H9 (cell line): ENCODE measurements at places on chromosomes 16 and 17.

DNA sequence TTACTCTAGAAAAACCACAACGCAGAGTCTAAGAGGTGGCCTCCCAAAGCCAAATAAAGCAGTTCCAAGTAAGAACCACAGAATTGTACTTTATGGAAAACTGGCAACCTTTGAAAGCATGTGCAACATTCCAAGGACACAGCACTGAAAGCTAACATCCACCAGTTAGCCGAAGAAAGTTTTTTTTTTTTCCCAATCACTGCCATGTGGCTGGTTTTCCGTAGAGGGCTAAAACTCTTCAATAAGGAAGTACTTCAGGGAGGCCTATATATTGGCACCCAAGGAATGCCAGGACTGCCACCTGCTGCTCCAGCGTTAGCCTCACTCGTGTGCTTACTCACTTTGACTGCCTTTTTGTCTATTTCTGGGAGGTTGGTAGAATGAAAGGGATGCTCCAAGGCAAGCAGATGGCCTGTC, 25.2 kb downstream of the CEP95 start:
- no peak for DNase-seq

DNA sequence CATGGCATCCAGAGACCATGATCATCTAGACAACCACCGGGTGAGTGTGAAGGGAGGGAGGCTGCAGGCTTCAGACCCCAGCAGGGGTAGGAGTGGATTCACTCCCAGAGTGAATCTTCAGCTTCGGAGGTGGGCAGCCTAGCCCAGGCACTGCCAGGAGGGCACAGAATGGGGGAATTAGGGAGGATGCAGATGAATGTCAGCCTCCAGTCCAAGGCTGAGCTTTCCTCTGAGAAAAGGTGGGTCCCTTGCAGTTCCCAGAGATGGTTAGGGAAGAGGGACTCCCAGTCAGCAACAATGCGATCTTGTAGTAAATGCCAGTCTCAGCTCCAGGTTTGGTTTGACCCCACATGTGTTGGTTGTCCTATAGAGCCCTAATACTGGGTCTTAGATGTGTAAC, 36.7 kb upstream of the POLR3E start:
- DNase-seq: no peak

DNA sequence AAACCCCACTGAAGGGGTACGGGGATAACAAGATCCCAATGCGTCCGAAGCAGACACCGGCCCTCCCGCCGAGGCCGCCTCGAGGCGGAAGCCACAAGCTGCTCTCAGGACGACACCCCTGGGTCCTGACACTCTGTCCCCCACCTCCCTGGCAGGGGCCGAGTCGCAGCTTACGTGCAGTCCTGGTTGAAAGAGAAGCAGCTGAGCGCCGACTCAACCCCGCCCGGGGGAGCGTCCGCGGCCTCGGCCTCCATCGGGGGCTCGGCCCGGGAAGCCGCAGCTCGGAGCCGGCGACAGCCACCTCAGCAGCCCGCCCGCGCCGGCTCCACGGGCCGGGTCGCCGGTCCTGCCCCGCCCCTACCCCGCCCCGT, at the start of gene WIPI1:
WIPI1 (minus strand) TSS at position 329 of the 371 bp plus-strand sequence; CDS start at position 254, 75 bp downstream.
- DNase-seq: no peak

GRCh38 chr17:21131137-21131536, 4.4 kb downstream of the DHRS7B start:
- no peak for DNase-seq

DNA sequence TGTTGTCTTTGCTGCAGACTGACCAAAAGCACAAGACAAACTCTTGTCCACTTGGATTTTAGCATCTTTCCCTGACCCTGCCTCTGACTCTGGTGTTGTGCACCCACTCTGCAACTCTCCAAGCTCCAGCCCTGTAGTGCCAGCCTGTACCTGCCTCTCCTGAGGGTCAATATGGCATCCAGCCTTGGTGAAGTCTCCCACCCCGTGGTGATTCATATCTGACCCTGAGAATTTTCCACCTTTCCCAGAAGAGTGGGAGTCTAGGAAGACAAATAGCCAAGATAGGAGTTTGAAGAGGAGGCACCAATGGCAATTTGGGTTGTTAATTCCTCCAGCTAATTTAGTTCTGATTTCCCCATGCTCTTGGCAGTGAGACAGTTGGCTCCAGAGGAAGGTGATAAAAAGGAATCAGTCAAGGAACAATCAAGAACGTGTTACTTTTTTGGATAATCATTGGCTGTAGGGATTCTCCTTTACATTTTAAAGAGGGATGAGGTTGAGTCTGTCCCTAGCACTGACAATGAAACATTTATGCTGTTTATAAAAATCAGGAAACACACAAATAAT, 416.0 kb downstream of the MAF start:
- no peak for DNase-seq

DNA sequence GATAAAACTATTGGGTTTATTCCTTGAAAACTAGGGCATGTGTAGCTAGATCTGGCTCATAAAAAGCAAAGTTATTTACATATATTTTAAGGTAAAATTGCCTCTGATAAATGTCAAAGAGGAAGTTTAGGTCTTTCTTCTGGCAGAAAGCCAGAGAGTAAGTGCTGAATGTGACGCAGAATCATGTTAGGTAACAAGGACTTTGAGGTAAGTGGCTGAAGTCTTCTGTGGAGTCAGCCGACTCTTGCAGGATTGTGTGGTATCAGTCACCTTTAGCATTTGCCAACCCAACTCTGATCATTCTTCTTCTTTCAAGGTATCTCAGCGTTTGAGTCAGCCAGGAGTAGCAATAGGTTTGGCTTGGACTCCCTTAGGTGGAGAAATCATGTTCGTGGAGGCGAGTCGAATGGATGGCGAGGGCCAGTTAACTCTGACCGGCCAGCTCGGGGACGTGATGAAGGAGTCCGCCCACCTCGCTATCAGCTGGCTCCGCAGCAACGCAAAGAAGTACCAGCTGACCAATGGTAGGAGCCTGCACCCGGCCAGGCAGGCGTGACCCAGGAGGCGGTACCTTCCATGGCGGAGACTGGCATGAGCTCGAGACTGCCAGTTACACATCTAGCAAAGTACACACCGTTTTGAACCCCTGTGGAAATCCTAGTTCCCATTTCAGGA, 37.9 kb downstream of the SIAH1 start:
- no peak for DNase-seq

DNA sequence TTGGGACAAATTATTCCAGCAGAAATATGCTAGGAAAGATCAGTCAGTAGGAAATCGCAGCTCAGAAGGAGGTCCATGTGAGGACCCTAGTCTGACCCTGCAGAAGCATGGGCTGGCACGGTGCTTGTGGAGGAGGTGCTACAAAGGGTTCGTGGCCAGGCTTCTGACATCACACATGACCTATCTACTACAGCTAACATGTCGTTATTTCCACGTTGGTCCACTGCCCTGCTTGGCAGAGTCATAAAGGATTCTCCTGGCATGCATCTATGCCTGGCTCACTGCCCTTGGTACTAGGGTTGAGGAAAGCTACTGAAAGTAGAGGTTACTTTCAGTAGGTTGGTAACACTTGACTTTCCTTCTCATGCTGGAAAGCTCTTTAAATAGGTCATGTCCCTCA, 118.1 kb upstream of the SHISA6 start:
- DNase-seq: no peak

DNA sequence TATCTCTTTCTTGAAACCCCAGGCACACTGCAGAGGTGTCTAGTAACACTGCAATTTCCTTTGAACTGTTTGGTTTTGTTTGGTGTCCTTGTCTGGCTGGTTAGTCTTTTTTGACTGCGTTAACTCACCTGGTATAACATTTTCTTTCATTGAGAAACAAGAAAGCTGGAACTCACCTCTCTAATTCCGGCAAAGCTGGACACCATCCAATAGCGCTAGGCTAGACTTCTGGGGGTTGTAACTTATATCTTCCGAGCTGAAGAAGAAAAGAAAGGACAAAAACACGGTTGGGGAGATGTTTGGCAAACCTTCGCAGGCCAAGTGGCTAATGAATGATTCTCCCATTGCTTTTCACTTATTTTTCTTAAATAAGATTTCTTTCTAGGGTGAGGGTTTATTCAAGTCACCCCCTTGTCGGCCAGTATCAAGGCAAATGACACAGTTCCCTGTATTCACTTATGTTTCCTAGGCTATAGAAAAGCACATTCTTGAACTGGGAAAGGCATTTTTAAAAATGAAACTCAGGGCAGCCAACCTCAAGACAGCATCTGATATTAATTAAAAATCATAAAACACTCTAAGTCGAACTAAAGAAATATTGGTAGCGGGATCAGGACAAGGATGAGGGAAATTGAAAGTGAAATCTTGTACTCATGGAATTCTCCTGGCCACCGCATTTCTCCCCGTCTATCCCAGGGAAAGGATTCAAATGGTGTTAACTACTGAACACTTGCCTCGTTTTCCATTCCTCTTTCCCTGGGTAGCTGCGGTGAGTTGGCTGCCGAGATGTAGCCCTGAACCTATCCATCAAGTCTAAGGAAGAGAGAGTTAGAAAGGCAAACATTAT, 95.9 kb upstream of the ZFHX3 start:
- DNase-seq: no peak

- no peak for DNase-seq
These were observed 7.9 kb upstream of the MON1B start for GRCh38 chr16:77183137-77183536.

- DNase-seq: no peak
These were observed 750.9 kb upstream of the GOT2 start for GRCh38 chr16:59484833-59485516.

DNA sequence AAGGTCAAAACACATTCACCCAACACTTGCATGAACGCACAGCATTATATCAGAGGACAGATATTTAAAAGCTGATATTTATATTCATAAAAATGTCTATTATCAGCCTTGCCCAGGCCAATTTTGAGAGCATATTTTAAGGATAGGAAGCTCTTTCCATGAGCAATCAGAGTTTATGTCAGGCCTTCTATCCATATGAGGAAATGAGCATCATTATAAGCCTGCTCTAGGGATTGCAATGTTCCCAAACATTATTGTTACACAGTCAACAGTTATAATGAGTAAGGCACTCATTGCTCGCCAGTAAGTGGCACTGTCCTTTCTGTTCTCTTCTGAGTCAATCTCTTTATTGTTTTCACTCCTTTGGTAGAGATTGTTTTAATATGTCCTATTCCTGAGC, 37.7 kb upstream of the DYNLRB2 start:
- no peak for DNase-seq

GRCh38 chr17:34811561-34811960, 149.7 kb downstream of the CCT6B start:
- DNase-seq: no peak

DNA sequence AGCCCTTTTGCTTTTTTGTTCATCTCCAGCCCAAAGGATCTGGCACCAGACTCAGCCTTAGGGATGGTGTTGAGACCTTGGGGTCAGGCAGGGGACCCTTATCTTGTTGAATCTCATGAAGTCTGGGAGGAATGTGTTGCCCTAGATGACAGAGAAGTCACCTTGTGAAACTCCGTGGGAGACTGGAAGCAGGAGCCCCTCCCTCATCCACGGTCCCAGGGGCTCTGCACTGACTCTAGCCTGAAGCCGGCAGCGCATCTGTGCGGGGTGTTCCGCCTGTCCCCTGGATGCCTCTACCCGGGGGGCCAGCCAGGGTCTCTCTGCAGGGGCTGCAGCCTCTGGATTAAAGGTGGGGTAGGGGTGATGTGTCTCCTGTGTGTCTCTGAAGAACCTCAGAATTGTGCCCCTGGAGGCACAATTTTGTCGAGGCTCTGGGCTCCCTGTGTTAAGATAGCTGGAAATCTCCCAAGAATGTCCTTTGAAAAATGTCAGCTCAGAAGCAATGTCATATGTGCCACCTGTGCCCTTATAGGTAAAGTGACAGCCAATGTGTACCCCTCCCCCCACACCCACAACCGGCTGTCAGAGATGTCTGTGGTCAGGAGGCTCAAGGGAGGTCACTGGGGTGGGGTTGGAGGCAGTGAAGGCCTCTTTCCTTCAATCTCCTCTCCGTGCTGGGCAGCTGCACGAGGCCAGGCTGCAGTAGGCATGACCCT, 32.1 kb upstream of the CDC42EP4 start:
- no peak for DNase-seq

- DNase-seq: peak; percentile 84
These were observed 13.4 kb downstream of the TBX2 start for GRCh38 chr17:61412860-61413660.

DNA sequence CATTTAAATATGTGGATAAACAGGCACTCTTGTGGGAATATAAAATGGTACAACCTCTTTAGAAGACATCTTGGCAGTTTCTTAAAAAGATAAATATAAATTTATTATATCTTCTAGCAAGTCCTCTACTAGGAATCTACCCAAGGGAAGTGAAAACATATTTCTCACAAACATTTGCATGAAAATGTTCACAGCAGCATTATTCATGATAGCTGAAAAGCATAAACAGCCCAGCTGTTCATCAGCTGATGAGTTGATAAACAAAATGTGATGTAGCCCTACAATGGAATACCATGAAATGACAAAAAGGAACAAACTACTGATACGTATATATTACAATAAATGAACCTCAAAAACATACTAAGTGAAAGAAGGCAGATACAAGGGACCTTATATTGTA, 12.0 kb downstream of the DGKE start:
- DNase-seq: no peak

DNA sequence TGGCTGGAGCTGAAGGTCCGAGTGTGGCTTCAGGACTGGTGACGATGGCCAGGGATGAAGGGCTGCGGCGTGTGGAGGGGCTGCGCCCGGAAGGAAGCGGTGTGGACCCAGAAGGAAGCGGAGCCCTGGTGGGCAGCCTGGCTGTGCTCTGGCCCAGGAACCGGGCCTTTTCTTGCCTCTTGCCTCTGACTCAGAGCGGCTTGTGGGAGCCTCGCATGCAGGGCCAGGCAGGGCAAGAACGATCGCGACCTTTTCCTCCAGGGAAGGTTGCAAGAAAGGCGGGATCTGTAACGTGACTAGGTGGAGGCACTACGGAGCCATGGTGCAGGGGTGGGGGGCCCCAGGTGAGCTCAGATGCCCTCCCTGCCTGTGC, 78.0 kb downstream of the JPH3 start:
- no peak for DNase-seq

DNA sequence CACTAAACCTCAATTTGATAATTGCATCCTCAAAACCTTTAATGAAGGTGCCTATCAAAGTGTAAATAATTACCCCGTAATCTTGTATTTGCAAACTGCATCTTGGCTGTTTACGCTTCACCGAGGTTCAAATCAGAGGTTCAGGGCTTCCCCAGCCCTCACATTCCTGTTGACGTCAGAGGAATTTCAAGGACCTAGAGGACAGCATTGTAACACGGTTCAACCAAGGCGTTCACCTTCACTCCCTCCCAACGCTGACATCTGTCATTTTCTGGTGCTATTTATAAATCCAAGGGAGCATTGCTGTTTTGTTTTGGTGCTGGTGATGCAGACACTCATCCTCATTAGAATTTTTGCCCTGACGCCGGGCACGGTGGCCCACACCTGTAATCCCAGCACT, 691.6 kb upstream of the RBFOX1 start:
- DNase-seq: no peak
